ENCODE measurements at places on chromosomes 1 and 21. TPM values are rescaled to one million over a fixed set of nuclear protein-coding genes. Genes with fewer than 3 reads are reported as not detected.

SHISAL2A gene
- not detected for total RNA-seq

C2CD4D gene
- not detected for total RNA-seq

CD58 gene
- total RNA-seq, result 34.5 TPM

RBP7 gene
- total RNA-seq, result 24.7 TPM

OLFML3 gene
- 24.3 TPM for total RNA-seq

NHLH1 gene
- total RNA-seq, result 0.18 TPM

WNT3A gene
- not detected for total RNA-seq

HSF2BP gene
- total RNA-seq, result not detected

SLC35A3 gene
- 10.9 TPM for total RNA-seq

PADI4 gene
- total RNA-seq, result not detected

EFCAB7 gene
- total RNA-seq, result 7.3 TPM

MTMR11 gene
- total RNA-seq, result 1.9 TPM

SPRR2B gene
- not detected for total RNA-seq

CCDC30 gene
- 0.56 TPM for total RNA-seq

DNA sequence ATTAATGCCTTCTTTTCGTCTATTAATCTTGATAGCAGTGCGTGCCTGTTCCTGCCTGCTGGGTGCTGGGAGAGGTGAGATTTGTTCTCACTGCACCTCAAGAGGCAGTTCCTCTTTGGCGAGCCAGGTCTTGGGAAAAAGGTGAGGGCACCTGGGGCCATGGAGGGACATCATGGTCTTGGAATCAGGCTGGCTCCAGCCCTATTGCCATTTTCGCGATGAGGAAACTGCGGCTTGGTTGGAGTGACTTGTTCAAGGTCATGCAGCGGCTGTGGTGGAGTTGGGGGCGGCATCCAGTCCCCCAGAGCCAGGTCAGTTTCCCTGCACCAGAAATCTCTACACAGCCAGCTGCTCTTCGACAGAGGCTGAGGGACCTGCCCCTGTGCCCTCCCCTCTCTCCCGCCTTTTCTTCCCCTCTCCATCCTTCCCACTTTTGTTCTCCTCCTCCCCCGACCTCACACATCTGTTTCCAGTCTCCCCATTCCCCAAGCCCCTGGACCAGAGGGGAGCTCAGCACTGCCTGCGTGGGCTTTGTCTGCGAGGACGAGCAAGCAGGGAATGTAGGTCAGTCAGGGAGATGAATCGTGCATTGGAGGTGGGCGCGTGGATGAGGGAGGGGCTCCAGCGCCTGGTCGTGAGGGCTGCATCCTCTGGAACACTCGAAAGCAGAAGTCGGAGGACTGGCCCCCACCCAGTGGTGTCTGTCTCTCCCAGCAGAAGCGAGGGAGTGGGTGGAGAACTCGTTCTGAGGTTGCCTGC is 135.1 kb downstream of the ACTL8 start:
- no peak for DNase-seq

DNA sequence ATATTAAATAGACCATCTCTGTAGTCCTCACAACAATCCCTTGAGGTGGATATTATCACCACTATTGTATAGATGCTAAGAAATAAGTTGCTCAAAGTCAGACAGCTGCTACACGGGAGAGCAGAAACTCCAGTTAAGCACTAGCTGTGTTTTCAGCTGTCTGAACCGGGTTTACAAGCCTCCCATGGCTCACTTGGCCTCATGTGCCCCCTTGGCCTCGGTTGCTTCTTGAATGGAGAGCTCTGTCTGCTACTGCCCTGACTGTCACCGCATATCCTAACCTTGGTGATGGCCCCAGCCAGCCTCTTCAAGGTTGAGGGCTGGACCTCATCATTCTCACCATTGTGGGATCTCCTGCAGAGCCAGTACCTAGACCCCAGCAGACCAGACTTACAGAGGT is 123.4 kb downstream of the AK5 start:
- DNase-seq, result no peak

- no peak for DNase-seq
Measured at GRCh38 chr1:112209493-112209892, 186.5 kb upstream of the CTTNBP2NL start.

- no peak for DNase-seq
Measured at GRCh38 chr1:158150523-158150922, 30.2 kb upstream of the CD1D start.

GRCh38 chr1:62082456-62083363 is 111.9 kb upstream of the L1TD1 start:
- DNase-seq, result no peak

- DNase-seq, result no peak
Measured at GRCh38 chr21:30874526-30874925, 6.9 kb downstream of the KRTAP11-1 start.

DNA sequence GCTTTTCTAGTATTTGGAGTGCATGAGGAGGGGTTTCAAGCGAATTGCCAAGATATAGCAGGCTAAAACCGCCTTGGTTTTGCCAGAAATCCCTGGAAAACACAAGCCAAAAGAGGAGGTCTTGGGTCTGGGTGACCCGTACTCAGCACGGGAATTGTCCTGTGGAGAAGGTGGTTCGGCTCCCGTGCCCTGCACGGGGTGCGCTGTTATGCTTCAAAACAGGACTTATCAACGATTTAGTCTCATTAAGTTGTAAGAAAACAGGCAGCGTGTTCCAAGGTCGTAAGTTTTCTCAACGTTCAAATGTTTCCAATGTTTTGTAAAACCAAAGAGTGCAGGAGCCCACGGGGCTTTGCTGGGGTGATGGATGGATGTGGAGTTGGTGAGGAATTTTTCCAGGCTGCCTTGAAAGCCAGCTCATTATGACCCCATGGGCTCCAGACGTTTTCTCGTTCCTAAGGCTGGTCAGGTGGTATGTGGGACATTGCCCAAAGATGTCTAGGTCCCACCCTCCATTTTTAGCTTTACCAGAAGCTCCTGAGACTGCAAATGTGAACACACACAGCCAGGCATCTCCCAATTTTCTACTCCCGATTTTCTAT is 75.4 kb upstream of the CLDN14 start:
- no peak for DNase-seq

DNA sequence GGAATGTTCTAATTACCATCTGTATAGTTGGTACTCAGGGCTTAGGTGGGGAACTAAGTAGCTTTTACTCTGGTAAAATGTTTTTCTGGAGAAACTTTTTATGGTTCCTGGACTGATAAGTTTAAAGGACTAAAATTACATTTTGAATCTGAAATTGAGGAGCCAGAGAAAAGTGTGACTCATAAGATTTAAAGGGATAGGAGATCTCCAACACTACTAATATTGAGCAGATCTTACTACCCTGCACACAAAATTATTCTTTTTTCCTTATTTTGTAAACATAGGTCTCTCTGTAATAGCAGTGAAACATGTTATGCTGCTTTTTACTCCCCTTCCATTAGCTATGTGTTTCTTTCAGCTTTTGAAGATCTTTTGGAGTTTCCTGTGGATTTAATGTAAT is 32.5 kb downstream of the MTF2 start:
- DNase-seq, result no peak

DNA sequence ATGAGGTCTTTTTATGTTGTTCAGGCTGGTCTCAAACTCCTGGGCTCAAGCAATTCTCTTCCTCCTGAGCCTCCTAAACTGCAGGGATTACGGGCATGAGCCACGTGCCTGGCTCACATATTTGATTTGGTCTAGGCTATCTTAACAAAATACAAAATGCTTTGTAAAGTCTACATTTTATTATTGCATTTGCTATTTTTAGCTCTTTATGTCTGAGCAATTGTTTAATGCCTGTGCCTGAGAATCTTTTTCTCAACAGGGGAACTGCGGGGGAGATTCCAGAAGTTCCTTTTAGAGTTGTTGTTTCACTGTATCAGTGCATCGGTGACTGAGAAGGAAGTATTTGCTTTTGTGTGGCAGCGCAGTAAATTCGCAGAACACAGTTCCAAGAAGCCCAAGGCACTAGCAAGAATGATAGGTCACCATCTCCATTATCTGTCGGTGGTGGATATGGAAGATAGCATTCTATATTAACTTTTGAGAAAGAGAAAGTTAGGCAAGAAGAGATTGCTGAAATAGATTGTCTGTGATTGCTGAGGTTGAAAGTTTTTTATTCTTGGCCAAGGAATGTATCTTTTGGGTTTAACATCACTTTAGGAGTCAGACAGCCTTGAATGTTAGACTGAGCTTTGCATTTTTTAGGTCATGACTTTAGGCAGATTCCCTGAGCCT is 167.3 kb downstream of the PDE4B start:
- DNase-seq, result no peak

DNA sequence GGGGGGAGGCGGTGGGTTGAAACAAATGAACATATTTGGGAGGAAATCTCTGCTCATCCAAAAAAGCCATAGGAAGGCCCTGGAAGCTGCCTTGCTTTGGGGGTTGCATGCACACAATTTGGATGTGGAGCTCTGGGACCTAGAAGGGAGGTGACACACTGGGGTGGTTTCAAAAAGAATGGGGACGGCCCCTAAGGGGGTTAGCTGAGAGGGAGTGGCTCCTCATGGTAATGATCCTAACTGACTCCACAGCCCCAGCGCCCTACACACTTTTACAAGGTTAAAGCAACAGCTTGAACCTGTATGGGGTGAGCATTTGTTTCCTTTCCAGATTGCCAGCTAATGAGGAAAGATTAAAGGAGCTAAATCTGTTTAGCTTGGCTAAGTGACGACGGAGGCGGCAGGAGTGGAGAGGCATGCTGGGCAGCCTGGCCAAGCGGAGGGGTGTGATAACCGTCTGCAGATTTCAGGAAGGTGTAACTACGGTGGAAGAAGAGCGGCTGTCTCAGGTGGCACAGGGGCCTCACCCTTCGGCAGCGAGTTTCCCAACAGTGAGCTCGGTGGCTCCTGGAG is 107.3 kb downstream of the RNF220 start:
- DNase-seq, result no peak

- no peak for DNase-seq
Measured at GRCh38 chr1:196774603-196775002, at the start of gene CFHR3. Gene CFHR3, plus strand, starts transcription at chr1:196774840. Its CDS starts 47 bp downstream, at chr1:196774887.

- no peak for DNase-seq
Measured at GRCh38 chr21:16590186-16590585, 860.4 kb downstream of the USP25 start.

GRCh38 chr1:109399326-109399957 is 1.7 kb upstream of the SORT1 start:
- DNase-seq, result no peak

DNA sequence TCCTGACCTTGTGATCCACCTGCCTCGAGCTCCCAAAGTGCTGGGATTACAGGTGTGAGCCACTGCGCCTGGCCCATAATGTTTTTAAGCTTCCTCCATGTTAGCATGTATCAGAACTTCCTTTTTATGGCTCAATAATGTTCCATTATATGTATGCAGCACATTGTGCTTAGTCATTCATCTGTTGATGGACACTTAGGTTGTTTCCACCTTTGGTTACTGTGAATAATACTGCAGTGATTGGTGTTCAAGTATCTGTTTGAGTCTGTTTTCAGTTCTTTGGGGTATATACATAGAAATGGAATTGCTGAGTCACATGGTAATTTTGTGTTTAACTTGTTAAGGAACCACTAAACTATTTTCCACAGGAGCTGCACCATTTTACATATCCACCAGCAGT is 17.7 kb downstream of the CMPK1 start:
- no peak for DNase-seq

DNA sequence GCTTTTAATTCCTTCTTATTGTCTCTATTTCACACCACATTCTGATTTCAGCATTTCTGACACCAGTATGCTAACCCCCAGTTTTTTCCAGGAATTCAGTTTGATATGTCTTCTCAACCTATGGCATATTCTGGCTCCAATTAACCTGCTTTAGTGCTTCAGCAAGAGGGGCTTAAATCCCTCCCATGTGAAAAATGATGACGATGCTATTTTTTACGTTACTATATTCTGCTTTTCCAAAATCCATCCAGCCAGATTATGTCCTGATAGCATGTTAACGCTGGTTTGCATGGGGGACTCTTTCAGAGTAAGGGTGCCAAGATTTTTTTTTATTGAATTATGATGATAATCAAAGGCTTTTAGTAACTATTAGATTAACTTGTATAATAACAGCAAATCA is 163.3 kb upstream of the ADAMTS5 start:
- no peak for DNase-seq

DNA sequence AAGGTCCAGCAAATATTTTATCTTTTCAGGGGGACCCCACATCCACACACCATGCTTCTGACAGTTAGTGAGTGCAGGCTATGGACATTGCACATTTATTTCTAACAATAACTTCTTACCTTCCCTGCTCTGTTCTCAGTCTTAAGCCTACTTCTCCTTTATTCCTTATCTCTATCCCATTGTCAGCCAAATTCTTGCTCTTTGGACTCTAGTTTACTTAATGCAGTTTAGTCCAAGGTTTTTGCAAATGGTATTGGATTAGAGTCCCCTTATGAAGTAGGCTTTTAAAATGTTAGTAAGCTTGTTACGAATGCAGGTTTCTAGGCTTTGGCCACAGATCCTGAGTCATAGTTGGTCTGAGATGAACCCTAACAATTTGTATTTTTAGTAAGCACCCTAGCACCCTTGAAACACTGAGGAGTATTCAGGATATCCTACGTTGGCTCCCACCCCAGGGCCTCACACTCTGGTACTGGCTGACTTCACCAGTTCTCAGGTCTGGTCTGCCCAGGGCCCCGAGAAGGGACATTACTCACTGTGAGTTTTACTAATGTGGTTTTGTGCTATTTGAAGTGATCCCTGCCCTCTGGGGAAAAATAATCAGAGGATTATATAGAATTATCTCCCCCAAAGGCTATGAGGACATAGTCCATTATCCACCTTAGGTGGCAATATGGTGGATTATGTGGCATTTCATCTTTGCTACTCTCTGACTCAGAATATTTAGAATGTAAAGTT is 239.5 kb downstream of the TGFB2 start:
- DNase-seq, result no peak

DNA sequence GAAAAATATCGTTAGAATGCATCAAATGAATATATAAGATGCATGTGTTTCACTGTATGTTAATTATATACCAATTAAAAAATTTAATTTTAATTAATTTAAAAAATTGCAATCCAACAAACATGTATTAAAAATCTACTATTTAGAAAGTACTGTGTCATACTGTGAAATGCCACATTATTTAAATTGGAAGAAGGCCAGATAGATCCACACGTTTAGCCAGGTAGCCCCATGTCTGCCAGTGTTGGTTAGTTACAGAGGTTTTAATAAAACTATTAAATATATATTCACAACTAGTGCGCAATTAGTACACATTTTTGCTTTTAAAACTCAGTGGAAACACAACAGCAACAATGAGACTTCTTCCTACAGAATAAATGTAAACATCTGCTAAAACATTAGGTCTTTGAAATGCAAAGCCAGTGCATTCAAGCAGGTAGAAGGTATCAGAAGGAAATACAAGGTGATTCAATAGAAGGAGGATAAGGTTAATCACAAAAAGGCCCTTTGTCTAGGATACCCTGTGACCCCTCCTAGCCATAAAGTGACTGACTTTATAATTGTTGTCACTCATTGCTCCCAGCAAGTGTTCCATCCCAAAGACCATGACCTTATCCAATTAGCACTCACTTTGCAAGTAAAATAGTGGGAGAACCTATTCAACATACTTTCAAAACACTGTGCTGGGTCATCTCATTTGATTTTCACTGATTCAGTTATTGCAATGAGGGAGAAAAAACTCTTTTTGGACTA is 211.5 kb downstream of the TTLL7 start:
- no peak for DNase-seq

- DNase-seq, result no peak
Measured at GRCh38 chr1:232066521-232066920, 439.9 kb downstream of the DISC1 start.

- DNase-seq, result no peak
Measured at GRCh38 chr1:198186916-198187580, 30.2 kb downstream of the NEK7 start.

GRCh38 chr1:174225499-174226204 is 66.3 kb downstream of the RABGAP1L start:
- DNase-seq, result no peak

Measured in heart left ventricle (tissue), 16 donors.